Activated CD4-positive, alpha-beta T cell treated with anti-CD3 and anti-CD28 coated beads, Interleukin-2, amount 50 U/mL, for 1 hour (primary cell): ENCODE measurements at places on chromosomes 6 and 20.

GRCh38 chr6:71473926-71474325 is 185.3 kb downstream of the OGFRL1 start:
- DNase-seq = no peak

DNA sequence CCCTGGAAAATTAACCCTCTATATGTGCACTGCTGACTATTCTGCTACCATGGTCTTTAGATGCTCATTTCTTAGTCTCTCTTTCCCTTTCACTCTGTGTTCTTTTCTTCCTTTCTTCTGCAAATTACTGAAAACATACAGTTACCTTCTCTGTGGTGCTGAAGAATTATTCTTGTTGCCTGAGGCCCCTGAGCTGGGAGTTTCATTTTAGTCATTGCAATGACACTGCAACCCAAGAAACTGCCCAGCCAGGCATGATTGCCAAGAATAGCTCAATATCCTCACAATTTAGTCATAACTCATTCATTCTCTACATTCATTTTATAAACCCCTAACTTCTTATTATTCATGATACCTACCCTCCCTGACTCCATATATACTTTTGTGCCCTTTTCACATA is 245.8 kb upstream of the RAB32 start:
- no peak for DNase-seq

GRCh38 chr6:75208298-75209183 is 2.7 kb upstream of the COL12A1 start:
- DNase-seq = peak; percentile 77

- DNase-seq = no peak
Measured at GRCh38 chr6:112770308-112770707, 423.2 kb downstream of the RFPL4B start.

GRCh38 chr6:111662072-111662793 is 56.6 kb upstream of the TRAF3IP2 start:
- DNase-seq = no peak

GRCh38 chr20:9838378-9839295 is at the start of gene PAK5:
TSS of gene PAK5 (minus strand) at chr20:9839076. CDS start at chr20:9644328, 194,748 bp downstream.
- DNase-seq = no peak

DNA sequence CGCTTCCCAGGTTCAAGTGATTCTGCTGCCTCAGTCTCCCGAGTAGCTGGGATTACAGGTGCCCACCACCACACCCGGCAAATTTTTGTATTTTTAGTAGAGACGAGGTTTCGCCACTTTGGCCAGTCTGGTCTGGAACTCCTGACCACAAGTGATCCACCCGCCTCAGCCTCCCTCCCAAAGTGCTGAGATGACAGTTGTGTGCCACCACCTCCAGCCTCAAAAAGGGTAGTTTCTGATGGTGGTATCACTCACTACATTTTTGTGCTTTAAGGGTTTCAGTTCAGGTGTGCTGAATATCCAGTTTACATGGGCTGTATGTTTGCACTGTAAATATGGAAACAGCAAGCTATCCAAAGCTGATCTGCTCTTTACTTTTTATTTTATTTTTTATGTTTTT is 12.1 kb upstream of the ADGRG6 start:
- no peak for DNase-seq

DNA sequence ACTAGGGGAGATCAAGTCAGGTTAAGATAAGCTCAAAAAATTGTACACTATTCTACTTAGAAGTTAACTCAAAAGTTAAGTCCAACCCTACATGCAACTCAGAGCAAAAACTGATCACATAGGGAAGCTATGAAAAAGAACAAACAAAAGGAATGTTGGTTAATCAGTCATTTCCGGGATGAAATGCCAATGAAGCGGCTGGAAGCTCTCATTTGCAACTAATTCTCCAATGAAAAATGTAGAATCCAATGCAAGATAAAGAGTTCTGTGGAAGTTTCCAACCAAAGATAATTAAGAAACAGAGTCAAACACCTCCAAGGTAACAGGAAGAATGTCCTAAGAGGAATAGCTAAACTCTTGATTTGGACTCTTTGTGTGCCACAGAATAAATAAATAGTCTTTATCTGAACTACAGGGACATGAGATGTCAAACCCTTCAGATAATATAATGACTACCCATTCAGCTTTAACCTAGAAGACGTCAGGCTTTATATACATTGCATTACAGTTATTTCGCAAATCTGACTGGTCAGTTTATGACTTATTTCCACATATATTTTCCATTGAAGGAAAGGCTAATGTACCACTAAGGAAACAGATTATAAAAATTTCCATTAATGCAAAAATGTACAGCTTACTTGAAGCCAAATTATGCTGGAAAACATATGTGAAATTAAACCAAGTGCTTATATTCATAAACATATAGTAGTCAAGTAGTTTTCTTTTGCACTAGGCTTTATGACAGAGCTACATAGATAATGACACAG is 48.0 kb upstream of the DST start:
- no peak for DNase-seq

GRCh38 chr20:59992526-59993084 is 34.4 kb downstream of the CDH26 start:
- no peak for DNase-seq

DNA sequence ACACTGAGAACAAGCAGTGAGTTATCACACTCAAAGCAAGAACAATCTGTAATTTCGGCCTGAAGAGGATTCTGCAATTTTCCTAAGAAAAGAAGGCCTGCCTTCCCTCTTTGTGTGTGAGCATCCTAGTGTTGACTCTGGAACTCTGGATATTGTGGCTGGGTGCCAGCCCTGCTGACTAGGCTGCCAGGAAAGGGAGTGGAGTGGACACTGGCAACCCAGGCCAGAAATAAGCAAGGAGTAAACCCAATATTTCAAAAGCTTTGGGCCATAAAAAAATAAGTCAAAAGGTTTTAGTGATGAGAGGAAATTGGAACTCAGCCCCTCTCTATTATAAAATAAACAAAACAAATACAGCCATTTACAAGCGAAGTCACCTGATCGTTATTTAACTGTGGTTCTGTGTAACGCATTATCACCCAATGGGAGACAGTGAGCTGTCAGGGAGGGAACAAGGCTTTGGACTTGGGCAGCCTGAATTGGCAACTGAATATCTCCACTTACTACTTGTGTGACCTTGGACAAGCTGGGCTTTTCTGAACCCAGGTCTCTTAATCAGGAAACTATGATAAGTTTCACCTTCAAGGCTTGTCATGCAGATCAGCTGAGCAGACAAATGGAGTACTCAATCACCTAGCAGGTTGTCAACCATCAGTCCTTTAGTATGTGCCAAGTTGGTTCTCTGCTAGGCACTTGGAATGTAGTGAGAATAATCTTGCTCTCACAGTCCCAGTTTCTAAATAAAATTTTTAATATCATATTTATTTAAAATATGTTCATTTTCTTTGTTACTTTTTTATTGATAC is 196.2 kb downstream of the PAX1 start:
- no peak for DNase-seq

DNA sequence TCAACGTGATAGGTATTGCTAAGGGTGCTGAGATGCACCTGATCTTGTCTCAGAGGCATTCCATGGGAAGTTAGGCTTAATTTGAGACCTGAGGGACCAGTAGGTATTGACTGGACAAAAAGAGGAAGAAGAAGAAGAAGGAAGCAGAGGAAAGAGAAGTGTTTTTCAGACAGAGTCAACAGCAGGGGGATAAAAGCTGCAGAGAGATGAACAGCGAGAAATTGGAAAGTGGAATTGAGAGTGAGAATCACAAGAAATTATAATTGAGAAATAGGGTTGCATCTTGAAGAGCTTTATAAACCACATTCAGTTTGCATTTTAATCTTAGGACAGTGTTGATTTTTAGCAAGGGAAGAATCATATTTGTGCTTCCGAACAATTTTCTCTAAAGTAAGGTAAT is 254.0 kb downstream of the CD83 start:
- DNase-seq = no peak

DNA sequence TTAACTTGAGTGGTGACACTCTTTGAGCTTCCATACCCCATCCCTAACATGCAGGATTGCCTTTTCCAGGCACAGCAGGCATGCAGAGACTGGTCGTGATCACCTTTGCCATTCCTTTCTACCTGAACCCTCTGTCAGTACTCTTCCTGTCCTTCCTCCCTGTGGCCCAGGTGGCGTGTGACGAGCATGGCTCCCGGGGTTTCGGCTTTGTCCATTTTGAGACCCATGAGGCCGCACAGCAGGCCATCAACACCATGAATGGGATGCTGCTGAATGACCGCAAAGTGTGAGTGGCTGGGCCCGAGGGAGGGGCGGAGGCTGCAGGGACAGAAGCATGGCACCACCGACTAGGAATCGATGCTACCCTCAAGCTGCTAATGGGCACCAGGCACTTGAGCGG is 6.7 kb downstream of the PABPC1L start:
- DNase-seq = no peak

DNA sequence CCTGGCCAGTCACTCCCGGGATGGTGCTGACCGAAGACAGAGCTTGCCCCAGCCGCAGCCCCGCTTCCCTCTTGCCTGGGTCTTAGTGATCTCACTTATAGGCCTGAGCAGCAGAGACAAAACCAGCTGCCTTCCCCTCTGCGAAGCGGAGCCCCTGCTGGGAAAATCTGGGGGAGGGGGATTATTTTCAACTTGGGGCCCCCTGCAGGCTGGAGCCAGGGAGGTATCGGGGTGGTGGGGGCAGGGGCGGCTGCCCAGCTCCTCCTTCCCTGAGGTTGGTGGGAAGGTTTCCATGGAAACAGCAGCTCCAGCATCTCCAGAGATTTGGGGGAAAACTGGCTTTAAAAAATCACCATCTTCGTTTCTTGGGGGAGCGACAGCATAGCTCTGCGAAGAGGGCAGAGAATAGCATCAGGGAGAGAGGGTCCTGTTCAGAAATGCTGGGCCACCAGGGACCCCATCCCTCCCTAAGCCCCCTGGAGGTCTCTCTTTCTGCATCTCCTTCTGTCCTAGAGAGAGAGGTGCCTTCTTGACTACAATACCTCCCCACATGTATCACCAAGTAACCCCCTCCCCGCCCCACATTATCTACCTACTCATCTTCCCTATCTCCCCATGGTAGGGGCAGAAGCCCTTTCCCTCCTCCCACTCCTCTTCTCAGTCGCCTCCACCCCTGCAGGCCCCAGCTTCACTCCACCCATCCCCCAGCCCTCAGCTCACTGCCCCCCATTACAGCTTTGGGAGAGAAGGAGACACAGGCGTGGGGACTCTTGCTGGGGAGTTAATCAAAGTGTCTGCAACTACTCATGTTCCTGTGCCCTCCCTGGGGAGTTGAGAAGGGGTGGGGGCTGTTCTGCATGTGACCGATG is 88.4 kb upstream of the CCDC167 start:
- DNase-seq = no peak

GRCh38 chr6:11972806-11973205 is 39.3 kb upstream of the HIVEP1 start:
- DNase-seq = no peak

- DNase-seq = no peak
Measured at GRCh38 chr6:7933794-7934193, 23.2 kb upstream of the TXNDC5 start.

DNA sequence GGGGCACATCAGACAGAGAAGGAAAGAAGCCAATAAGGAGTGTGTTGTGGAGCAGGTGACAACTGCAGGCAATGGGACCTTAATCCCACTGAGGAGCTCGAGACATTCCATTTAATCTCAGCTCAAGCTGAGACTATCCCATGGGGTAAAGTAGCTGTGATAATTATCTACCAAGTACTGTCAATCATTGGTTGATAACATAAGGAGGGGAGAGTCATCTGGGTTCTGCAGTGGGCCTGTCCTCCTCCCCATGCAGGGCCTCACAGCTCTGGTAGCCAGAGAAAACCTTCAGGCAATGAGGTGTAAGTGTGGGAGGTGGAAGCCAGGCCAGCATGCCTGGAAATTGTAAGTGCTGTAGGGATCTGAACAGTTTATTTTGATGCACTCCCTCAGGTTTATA is 375.0 kb upstream of the ARID1B start:
- no peak for DNase-seq

DNA sequence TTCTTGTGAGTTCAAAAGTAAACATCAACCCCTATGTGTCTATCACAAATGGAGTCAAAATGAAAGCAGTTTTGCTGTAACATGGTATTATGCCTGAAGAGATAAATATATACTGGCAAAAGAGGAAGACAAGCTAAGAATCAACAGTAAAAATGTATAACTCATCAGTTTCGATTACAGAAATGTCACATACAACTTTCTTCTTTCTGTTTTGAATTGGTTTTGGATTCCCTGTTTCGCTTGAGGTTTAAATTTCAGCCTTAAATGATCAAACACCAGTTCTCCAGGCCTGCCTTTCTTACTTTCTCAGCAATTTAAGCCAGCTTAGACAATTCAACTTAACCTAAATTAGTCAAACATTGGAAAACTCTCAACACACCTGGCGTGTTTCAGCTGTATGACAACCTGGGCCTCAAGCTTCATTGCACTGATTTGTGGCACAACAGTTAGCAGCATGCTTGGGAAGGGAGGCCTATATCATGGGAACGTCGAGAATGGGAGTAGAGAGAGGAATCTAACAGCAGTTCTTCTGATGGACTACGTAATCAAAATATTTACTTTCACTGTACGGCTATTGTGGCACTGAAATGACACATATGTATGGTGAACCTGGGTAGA is 51.9 kb upstream of the MARCKS start:
- no peak for DNase-seq

DNA sequence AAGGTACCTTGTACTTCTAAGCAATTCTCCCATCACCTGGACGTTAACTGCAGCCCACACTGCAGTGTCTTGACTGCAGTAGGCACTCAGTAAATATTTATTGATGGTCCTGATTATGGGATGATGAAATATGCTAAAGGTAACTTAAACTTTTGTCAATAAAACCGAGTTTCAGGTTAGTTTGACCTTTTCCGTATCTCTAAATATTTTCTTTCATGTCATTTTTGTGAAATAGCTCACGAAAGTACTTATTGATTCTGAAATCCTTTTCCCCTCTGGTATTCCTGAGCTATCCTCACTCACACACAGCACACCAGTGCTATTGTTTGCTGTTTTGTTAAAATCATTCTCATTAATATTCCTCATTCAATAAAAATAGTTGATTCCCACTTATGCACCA is 149.4 kb upstream of the ESR1 start:
- no peak for DNase-seq

DNA sequence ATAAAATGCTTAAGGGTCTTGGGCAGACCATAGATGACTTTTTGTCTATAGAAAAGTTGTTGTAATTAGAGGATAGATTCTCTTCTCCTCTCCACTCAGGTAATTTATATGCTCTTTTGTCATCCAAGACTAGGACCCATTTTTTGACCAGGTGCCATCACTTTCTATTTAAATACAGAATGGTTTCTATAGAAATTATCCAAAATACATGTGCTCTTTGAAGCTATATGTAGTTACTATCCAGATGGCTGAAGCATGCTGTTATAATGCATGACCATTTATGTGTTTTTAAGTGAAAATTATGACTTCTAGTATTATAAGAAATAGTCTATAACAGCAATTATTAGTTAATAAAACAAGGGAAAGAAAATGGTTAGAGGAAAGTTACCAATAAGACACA is 3.0 kb upstream of the MLIP start:
- DNase-seq = no peak

- no peak for DNase-seq
Measured at GRCh38 chr6:12962529-12962928, 246.0 kb downstream of the PHACTR1 start.

GRCh38 chr6:26197933-26198721 is 110.9 kb downstream of the HFE start:
- DNase-seq = peak; percentile 20

GRCh38 chr6:84492241-84493165 is 265.1 kb upstream of the CEP162 start:
- DNase-seq = no peak
